ENCODE measurements at places on chromosomes 7 and 10.

GRCh38 chr7:20211376-20211775 is 5.8 kb downstream of the MACC1 start:
- DNase-seq: no peak

DNA sequence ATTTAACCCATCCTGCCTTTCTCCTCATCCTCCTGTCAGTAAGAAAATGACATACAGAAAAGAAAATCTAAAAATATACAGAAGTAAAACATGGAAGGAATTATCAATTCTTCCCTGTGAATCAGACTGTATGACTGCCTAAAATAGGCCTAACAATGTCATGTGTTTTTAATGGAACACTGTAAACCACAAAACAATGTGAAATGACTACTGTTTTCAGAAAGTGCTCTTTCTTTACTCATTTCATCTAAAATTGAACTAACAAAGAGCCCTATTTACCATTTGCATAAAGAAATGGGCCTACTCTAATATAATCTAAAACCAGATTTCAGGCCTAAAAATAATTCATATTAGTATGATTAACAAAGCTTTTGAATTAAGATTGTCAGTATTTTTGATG is 35.7 kb downstream of the SEMA3E start:
- DNase-seq: no peak

GRCh38 chr10:92567952-92568600 is 5.8 kb downstream of the IDE start:
- DNase-seq: no peak

- DNase-seq: no peak
Observed at GRCh38 chr7:149728491-149729375, 44.7 kb downstream of the ZNF467 start.

All from stimulated activated CD8-positive, alpha-beta memory T cell treated with anti-CD3 and anti-CD28 coated beads, Interleukin-15, amount 100 ng/mL, for 4 hours (primary cell).